Right cardiac atrium (tissue), 5 donors: ENCODE measurements at places on chromosomes 7 and 10. TPM values are rescaled to one million over a fixed set of nuclear protein-coding genes. Genes with fewer than 3 reads are reported as not detected.

Gene JCAD
- 29.2 TPM for total RNA-seq

Gene COL1A2
- 259 TPM for total RNA-seq

Gene CEP55
- 0.45 TPM for total RNA-seq

Gene CYP2C9
- not detected for total RNA-seq

Gene TDRD1
- total RNA-seq: 0.85 TPM

Gene HOXA10
- total RNA-seq: not detected

DNA sequence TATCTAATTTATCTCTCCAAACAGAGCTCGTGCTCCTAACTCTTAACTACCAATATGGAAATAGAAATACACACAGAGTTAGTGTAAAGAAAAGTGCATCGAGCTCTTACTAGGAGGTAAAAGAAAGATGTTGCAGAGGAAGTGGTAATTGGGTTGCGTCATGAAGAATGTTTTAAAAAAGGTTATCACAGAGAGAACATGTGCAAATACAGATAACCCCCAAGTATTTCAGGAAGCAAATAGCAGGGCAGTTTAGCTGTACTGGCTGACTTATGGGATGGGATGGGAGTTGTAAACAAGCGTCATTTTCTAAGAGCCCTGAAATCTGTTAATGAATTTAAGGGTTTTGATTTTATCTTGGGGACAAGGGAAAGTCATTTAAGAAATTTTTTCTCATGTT, 153.9 kb downstream of the AGMO start:
- no peak for DNase-seq

- DNase-seq: no peak
These were observed 746 bp upstream of the MRPS16 start for GRCh38 chr10:73253225-73253555.

- DNase-seq: no peak
These were observed 53.2 kb downstream of the GSAP start for GRCh38 chr7:77362905-77363304.

- DNase-seq: no peak
These were observed 20.3 kb downstream of the TECTB start for GRCh38 chr10:112303528-112303927.

GRCh38 chr7:122584676-122585251, 114.2 kb downstream of the RNF133 start:
- no peak for DNase-seq

GRCh38 chr10:94989192-94989591, 50.7 kb downstream of the CYP2C9 start:
- DNase-seq: no peak

- DNase-seq: no peak
These were observed 327.7 kb upstream of the STEAP1 start for GRCh38 chr7:89826557-89826956.

- no peak for DNase-seq
These were observed 174.6 kb downstream of the FAM107B start for GRCh38 chr10:14600065-14600464.

GRCh38 chr7:31129067-31129466, 77.0 kb downstream of the ADCYAP1R1 start:
- DNase-seq: no peak

DNA sequence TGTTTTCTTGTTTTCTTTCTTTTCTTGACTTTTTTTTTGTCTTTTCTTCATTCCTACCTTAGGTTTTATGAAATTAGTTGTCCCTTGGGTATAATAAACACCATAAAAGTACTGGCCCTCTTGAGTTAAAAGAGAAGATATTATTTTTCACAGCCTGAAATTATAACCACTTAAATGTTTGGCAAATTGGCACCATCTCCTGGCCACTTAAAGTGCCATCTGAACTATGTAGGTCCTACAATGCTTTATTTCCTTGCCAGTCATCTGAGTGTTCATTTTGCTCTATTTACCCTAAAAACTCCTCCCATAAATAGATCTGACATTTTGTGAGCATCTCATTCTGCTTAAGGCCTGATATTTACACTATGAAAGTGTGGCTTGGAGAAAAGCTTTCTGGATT, 98.9 kb upstream of the PRKCQ start:
- no peak for DNase-seq

GRCh38 chr7:106126170-106126938, 14.2 kb upstream of the SYPL1 start:
- no peak for DNase-seq

DNA sequence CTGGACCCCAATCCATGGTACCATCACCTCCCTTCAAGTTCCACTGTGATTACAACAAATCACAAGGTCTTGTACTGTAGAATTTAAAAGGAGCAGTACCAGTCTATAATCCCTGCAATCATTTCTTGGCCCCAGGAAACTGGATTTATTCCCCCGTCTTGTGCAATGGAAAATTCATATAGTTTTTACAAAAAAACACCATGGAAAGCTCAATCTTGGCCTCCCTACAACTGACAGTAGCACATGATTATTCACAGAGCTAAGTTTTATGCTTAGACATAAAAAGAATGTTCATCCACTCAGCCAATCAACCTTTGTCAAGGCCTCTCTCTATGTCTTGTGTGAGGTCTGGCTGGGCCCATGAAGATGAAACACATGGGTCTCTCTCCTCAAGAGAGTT, 10.2 kb downstream of the DGKI start:
- no peak for DNase-seq

DNA sequence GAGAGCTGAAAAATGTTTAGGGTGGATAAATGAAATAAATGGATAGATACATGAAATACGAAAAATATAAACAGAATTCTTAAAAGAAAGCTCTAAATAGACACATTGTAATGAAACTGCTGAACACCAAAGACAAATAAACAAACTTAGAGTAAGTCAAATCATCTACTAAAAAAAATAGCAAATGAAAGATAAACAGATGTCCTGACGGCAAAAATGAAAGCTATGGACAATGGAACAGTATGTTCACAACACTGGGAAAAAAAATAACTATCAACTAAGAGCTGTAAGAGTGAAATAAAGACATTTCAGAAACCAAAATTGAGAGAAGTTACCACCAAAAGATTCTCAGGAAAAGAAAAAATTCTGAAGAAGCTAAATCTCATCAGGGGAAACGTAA, 106.1 kb downstream of the SGMS1 start:
- no peak for DNase-seq

DNA sequence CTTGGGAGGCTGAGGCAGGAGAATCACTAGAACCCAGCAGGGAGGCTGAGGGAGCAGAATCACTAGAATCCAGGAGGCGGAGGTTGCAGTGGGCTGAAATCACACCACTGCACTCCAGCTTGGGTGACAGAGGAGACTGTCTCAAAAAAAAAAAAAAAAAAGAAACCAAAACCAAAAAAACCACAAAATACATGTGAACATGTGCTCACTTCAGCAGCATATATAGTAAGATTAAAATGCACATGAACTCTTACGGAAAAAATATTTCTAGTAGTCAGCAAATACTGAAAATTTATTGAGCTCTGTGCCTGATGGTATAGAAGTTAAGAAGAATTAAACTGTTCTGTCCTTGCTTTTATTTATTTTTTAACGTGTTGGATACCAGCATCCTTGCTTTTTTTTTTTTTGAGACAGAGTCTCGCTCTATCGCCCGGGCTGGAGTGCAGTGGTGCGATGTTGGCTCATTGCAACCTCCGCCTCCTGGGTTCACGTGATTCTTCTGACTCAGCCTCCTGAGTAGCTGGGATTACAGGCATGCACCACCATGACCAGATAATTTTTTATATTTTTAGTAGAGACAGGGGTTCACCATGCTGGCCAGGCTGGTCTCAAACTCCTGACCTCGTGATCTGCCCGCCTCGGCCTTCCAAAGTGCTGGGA, 9.6 kb upstream of the ZNF487 start:
- DNase-seq: no peak

DNA sequence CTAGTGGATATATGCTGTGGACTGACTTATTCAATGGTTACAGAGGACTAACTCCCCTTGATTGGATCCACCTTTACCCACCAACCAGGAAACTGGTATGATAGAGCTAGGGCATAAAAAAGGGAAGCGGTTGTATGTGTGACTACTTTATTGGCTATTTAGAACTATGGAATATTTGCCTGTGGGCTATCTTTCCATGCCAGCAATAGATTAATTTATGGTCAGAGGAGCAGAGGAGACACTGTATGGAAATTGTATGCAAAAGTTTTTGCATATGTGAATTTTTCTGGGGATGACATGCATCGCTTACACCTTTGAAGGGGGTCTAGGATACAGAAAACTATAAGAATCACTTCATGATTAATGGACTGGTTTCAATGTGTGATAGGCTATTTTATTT, 105.7 kb downstream of the LHFPL3 start:
- DNase-seq: no peak

- DNase-seq: no peak
These were observed 424.7 kb upstream of the FOXK1 start for GRCh38 chr7:4257146-4258111.

GRCh38 chr10:129179245-129179971, 287.6 kb upstream of the MGMT start:
- DNase-seq: no peak

DNA sequence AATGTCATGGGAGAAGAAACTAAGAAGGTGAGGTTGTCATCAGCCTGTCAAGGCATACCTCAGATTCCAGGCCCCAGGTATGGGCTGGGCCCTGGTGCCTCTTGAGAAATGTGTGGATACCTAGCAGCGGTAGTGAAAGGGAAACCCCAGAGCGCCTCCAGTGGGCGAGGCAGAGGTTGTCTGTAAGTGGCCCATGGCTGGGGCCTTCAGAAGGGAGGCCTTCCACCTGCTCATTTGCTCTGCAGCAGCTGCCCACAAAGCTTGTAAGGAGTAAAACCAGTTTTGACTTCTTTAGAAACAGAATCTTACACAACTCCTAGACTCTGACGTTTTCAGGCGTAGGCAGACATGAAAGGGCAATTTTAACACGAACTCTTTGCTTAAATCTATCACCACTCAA, 509.9 kb downstream of the PARD3 start:
- no peak for DNase-seq

DNA sequence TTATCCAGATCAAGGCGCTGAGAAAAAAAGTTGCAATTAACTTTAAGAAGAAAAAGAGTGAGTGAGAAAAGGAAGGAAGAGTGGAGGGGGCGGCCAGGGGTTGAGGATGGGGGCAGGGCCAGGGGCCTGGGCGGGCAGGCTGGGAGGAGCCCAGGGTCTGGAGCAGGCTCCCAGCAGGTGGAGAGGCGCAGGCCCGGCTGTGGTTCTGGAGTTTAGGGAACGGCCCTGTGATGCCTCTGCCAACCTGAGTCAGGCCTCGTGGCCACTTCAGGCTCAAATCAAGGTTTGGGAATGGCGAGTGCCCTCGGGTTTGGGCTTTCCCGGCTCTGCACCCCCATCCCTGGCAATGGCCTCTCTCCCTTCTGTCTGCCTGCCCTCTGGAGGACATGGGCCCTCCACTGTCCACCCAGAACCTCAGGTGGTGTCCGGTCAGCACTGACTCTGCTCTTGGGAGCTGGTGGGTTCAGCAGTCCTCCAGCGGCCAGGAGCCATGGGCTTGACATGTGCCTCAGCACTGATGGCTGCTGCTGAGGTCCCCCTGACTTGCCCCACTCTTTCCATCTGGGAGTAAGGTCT, 41.0 kb upstream of the EMX2 start:
- DNase-seq: no peak

GRCh38 chr10:15374566-15374965, 3.5 kb upstream of the FAM171A1 start:
- DNase-seq: no peak

DNA sequence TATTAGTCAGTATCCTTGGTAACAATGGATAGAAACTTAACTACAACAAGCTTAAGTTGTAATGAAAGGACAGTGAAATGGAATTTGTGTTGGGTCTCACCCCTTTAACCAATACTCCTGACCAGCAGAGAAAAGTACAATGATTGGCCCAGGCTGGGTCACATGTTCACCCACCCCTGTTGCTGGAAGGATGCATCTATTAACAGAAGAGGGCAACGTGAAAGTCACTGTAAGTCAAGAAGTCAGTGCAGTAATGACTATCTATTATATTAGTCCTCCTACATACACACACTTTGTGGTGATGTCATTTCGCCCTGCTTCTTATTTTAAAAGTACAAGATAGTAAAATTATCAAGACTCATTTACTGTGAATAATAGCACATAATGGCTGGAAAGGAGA, 16.2 kb downstream of the PNLIPRP2 start:
- no peak for DNase-seq

DNA sequence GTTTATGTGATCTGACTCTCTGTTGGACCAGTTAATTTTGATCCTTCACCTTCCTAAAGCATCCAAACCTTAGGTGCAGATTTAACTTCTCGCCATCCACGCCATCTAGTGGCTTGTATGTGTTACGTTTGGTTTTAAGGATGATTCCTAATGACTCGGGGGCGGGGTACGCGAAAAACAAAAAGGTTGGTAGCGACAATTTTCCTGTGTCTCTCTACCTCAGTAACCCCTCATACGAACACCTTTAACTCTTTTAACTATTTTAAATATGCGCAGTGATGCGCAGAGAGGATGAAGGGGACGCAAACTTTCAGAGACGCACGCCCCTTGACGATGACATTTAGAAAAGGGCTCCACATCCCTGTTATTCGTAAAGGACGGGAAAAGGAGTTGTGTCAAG, 714 bp upstream of the KCND2 start:
- no peak for DNase-seq

DNA sequence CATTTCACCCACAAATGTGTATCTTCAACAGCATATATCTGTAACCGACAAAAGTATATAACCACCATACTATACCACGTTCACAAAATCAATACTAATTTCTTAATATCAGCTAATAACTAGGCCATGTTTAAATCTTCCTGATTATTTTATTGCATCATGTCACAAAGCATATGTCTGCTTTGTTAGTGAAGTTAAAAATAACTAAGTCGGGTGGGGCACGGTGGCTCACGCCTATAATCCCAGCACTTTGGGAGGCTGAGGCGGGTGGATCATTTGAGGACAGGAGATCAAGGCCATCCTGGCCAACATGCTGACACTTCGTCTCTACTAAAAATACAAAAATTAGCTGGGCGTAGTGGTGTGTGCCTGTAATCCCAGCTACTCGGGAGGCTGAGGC, 47.7 kb downstream of the HERC4 start:
- no peak for DNase-seq
